GOT3 (cell line): ENCODE measurements at places on chromosomes 2 and 18.

- DNase-seq = no peak
These were observed 203.8 kb upstream of the SIX2 start for GRCh38 chr2:45212953-45213635.

- DNase-seq = no peak
These were observed 280.8 kb upstream of the RGPD4 start for GRCh38 chr2:107545851-107546250.

- DNase-seq = no peak
These were observed 48.3 kb upstream of the AGPS start for GRCh38 chr2:177344316-177344715.

DNA sequence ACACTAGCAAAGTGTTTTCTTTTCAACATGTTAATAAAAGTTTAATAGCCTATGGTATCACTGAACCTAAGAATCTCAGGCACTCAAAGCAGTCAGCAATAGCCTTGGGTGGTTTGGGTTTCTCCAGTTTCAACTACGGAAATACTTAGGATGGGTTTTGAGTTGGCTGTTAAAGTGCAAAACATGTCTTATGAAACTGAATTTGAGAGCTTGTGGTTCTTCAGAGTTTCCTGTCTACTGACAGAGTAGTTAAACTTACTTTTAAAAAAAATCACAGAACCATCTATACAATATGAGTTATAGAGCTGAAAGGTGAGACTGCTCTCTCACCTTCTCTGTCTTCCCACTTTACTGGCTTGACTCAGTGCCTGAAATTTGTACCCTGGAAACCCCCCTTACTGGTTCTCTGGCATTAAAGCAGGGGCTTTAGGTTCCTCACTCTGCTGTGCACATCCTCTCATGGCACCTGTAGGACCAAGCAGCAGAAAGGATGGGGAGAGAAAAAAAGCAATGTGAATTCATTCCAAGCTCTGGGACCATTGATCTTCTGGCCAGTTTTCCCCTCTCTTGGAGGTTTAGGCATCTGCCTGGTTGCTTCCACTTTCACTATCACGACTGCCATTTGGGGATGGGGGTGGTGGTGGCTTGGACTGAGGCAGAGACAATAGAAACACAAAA, 18.1 kb downstream of the CCDC141 start:
- DNase-seq = no peak

- DNase-seq = no peak
These were observed 276.8 kb downstream of the SETBP1 start for GRCh38 chr18:44957461-44957860.

DNA sequence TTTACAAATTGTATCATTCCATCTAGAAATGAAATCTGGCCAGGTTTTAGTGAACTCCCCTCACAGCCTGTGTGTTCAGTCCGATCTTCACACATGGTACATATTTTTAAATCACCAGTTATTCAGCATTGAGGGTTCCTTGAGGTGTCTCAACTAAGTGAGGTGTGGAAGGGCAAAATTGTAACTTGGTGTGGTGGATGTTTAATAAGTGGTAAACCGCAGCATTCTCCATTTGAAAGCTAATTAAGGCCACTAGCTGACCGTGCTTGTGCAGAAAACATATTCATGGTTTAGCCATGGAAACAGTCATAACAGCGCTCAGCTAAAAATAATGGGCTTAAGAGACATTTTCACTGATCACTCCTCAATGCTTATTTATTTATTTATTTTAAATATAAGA, 786.2 kb upstream of the FANCL start:
- no peak for DNase-seq

DNA sequence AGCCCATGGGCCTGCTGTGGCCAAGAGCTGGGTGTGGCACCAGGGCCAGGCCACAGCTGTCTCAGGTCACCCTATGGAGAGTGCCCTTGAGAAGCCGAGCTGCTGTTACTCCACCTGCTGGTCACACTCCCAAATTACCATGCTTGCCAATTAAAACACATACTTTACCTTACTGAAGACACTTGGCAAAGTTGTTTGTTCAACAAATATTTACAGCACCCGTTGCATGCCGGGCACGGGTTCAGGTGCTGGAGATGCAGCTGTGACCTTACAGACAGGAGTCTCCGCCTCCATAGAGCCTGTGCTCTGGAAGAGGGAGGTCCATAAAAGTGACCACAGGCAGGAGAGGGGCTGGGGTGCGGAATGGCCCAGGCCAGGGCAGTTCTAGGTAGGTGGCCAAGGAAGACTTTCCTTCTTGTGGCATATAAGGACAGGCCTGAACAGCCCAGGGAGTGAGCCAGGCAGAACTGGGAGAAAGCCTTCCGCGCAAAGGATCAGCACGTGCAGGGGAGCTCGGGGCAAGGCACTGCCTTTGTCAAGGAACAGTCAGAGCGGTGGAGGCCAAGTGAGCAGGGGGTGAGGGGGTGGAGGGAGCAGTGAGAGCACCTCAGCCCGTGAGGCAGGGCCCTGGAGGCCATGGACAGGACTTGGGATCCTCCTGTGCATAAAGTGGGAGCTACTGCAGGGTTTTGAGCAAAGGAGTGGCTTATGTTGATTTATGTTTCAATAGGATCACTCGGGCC, 23.6 kb upstream of the RBM44 start:
- DNase-seq = no peak

DNA sequence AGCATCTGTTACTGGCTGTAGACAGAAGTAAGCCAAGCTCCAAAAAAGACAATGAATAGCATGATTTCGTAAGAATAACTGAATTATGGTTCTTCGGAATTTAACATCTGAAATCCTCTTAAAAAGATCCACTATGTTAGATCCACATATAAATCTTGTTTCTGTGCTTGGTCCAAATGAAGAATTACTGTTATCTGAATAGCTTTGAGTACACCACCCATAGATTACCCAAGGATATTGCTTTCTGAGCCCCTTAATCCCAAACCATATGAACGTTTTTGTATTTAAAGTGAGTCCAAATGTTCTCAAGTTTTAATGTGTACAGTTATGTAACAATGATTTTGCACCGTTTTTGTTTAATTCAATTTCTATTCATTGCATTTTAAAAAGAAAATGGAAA, 124.9 kb downstream of the DSC3 start:
- DNase-seq = no peak

- DNase-seq = no peak
These were observed 15.2 kb upstream of the BOLA3 start for GRCh38 chr2:74162951-74163350.

DNA sequence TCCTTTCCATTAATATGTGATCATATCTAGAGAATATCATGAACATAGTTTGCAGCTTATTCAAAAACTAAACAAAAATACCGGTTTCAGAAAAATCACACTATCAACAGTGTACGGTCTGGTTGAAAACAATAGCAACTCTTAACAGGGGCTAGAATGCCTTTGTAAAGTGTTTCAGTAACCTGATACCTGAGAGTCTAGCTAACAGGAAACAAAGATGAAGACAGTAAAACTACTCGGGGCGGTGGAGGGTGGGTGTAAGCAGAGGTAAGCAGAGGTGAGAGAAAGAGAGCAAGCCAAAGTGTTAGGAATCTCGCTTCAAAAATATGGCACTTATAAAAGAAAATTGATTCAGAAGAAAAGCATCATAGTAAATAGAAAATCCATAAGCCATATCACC, 109.0 kb upstream of the RGPD4 start:
- no peak for DNase-seq

DNA sequence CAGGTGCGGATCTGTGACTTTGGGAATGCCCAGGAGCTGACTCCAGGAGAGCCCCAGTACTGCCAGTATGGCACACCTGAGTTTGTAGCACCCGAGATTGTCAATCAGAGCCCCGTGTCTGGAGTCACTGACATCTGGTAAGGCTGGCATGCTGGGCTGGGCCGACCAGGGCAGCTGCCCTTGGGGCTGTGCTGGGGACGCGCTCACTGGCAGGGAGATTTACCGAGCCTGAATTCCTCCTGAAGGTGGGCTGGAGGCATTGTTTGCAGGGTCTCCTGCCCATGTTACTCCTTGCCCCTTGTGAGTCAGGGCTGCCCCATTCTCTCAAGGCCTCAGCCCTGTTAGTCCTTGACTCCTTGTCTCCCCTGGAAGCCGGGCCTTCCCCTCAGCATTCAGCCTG, 18.7 kb upstream of the GMPPA start:
- no peak for DNase-seq

DNA sequence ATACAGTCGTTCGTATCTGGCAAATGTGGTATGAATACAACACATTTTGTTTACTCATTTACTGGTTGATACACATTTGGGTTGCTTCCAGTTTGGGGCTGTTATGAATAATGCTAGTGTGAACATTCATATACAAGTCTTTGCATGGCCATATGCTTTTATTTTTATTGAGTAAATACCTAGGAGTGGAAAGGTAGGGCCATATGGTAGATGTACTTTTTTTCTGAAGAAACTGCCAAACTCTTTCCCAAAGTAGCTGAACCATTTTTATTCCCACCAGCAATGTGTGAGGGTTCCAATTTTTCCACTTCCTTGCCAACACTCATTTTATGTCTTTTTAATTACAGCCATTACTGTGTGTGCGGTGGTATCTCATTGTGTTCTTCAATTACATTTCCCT, 496.2 kb upstream of the NRXN1 start:
- no peak for DNase-seq

DNA sequence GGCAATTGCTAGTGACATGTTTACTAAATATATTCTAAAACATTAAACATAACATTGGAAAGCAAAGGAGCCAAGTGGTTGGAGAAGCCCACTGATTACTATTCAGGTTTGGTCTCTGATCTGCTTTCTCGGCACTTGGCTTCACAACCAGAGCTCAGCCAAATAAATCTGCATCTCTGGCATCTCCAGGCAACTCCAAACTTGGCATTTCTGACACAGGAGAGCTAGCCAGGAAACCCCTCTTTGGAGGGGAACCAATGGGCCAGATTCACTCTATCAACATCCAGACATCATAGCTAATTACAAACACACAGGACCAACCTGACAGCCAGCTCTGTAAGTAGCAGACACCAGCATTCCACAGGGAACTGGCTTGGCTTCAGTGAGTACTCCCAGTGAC, 150.3 kb upstream of the ETAA1 start:
- DNase-seq = no peak

DNA sequence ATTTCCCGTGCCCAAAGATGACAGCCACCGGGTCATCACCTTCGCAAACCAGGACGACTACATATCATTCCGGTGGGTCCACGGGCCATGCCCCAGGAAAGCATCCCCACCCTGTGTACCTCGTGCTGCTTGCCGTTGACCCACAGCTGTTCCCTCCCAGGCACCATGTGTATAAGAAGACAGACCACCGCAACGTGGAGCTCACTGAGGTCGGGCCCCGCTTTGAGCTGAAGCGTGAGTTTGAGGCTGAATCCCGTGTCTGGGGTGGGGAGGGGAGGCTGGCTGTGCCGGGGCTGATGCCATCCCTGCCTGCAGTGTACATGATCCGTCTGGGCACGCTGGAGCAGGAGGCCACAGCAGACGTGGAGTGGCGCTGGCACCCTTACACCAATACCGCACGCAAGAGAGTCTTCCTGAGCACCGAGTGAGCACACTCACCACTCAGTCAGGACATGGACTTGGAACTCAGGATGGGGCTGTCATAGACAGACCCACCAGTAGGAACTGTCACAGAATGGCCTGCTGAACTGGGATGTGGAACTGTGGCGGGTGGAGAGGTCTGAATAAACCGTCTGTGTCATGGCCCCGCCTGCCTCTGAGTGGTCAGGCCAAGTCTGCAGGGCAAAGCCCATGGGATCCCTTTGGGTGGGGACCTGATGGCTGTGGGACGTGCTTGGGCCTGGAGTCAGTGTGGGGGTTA, 3.5 kb downstream of the IMP4 start:
- DNase-seq = no peak

DNA sequence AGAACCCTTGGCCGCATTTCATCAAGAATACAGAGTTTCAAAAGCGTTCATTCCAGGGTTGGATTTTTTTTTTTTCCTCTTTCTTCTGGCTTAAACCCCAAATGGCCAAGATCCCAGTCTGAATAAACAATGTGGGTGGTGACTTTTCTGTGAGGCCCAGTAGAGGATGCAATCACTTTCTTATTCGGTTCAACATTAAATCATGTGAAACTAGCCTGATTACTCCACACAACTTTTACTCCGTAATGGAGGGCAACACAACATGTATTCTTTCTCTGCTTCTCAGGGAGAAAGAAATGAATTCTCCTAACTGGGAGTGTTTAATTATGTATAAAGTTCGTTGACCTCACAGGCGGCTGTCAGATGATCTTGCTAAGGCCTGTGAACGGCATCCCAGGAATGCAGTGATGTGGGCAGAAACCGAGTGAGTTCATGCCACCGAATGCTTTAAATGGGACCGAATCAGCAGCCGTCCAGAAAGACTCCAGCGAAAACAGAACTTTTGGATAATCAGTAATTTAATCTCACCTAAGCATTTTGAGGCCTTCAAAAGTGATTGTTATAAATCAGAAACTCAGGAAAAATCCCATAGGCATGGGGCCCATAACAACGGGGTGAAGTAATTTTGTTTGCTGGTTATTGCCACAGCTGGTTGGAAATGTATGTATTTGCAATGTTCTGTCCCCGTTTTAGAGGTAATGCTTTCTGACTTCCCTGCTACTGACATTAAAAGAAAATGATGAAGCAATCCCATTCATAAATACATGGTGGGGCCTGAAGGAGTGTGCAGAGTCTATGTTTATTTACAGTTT, 81.5 kb downstream of the BCL2 start:
- peak; percentile 7 for DNase-seq

DNA sequence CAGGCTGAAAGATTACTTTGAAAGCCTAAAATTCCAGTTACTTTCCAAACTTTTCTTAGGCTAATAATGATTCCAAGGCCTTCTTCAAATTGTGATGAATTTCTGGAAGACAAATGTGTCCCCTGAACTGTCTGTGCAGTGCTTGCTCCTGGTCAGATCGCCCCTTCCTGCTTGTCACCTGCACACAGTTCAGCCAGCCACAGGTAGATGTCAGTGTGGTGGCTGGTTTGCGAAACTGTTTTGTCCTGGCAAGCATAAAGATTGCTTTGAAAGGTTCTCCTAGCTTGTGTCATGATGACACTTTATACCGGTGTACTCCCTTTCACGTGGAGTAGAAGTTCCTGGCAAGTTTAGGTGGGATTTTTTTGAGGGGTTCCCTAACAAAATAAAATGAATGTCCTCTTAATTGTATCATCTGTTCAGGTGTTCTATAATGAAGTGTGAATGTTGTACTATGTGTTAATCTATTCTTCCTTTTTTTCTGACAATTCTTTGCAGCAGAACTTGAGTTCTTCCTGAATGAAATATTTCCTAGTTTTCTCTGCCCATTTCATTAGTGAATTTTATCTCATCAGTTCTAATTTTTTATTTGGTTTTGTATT, 298.8 kb downstream of the ZNF407 start:
- DNase-seq = no peak

- DNase-seq = no peak
These were observed 189.0 kb downstream of the RPIA start for GRCh38 chr2:88880441-88880953.

GRCh38 chr2:42933824-42934254, 141.5 kb upstream of the HAAO start:
- DNase-seq = no peak

DNA sequence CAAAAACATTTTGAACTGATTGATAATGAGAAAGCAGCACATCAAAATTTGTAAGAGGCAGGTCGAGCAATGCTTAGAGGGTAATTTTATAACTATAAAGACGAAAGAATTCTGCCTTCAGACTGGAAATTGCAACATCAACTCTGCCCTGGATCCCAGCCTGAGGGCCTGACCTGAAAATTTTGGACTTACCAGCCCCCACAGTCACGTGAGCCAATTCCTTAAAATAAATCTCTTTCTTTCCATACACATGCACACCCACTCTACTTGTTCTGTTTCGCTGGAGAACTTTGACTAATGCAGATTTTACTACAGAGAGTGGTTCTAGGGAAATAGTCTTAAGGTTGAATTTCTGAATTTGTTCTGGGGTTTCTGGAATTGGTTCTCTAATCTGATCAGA, 14.6 kb upstream of the ACOXL start:
- DNase-seq = no peak
